NCI-H526 (cell line): ENCODE measurements at places on chromosomes 11 and 22.

GRCh38 chr22:50270666-50271394 is 650 bp upstream of the MAPK11 start:
- peak; percentile 42 for DNase-seq

- DNase-seq = no peak
These were observed 305.8 kb downstream of the TTC28 start for GRCh38 chr22:28373831-28374230.

DNA sequence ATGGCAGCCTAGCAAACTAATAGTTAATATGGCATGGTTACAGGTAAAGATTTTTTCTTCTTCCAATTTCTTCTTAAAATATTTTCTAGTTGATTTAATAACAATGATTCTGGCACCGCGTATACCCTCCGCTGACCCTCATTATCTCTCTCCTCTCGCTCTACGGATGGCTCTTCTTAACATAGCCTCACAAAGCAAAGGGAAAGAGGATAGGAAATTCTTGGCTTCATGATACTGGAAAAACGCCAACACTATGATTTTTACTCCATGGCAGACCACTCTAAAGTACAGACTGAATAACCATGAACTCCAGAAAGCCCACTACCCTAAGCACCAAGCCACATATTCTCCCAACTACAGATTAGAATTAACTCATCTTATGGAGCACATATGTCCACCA is 6.1 kb downstream of the PI4KA start:
- no peak for DNase-seq

DNA sequence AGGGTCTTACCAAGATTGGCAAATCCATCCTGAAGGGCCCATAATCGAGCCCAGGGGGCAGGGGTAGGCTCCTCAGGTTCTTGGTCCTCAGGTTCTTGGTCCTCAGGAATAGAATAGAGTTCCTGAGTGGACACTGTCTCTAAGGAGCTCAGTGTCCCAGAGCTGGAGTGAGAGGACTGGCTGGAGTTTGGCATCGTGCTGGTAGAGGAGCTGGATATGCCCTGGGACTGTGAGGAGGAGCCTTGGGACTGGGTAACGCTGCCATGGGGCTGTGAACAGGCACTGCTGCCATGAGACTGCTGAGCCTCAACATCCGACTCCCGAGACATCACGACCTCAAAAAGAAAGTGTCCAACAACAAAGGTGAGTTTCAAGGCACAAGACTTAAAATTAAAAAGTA is 7.2 kb downstream of the CHEK2 start:
- DNase-seq = no peak

DNA sequence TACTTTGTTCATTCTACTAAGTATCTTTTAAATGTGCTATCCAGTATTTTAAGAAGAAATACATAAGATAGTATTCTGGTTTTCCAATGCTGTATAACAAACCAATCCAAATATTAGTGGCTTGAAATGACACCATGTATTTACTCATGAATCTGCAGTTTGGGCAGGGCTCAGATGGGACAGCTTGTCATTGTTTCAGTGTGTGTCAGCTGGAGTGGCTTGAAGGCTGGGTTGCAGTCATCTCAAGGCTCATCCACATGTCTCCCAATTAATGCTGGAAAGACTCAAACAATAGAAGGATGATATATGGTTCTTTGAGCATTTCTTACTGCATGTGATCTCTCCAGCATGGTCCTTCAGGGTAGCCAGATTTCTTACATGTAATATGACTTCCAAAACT is 146.2 kb downstream of the ARHGAP42 start:
- DNase-seq = no peak

DNA sequence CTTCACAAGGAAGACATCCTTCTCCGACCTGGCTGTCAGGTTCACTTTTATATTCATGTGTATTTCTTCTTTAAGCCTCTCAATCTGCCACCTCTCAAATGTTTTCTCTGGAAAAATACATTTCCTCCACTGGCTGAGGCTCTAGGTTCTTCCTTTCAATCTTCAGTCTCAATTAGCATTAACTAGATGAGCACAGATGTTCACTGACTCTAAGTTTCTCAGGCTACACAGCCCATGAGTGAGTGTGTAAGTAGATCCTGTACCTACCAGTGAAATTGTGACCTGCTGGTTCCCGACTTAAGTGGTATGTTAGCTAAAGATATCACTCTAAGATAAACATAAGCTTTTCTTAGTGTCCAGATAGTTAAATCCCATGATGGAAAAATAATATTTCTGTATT is 206.9 kb downstream of the ADAMTS15 start:
- no peak for DNase-seq

DNA sequence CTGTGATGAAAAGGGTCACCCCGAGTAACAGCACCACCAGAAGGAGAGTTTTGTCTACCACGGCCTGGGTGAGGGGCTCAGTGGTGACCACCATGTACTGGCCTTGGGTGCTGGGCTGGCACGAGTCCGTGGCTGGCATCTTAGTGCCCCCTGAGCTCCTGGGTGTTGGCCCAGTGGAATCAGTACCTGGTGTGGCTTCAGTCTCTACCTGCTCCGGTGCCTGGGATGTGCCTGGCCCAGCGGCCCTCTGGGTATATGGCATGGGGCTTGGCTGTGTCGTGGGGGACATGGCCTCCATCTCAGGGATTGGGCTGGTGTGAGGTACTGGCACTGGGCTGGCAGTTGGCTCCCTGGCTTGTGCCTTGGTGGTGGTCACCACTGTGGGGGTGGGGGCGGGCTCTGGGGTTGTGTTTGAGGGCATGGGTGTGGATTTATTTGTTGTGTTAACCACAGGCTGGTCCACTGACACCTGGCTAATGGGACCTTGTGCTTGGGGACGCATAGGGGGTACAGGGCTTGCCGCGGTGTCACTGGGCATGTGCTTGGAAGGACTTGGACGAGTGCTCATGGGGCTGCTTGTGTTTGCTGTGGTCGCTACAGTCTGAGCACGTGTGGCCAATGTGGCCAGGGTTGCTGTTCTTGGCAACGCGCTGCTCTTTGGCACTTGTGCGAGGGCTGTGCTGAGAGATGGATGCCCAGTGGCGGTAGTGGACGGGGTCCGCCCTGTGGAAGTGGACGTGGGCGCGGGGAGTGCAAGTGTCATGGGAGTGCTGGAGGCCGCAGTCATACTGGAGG is 9.8 kb downstream of the C11orf24 start:
- DNase-seq = no peak
